ENCODE measurements at places on chromosomes 6 and 20.

- peak; percentile 88 for DNase-seq
These were observed at the start of gene PHF1 for GRCh38 chr6:33410711-33411631. Gene PHF1, plus strand, starts transcription at chr6:33411014. Its CDS starts 1,250 bp downstream, at chr6:33412264.

DNA sequence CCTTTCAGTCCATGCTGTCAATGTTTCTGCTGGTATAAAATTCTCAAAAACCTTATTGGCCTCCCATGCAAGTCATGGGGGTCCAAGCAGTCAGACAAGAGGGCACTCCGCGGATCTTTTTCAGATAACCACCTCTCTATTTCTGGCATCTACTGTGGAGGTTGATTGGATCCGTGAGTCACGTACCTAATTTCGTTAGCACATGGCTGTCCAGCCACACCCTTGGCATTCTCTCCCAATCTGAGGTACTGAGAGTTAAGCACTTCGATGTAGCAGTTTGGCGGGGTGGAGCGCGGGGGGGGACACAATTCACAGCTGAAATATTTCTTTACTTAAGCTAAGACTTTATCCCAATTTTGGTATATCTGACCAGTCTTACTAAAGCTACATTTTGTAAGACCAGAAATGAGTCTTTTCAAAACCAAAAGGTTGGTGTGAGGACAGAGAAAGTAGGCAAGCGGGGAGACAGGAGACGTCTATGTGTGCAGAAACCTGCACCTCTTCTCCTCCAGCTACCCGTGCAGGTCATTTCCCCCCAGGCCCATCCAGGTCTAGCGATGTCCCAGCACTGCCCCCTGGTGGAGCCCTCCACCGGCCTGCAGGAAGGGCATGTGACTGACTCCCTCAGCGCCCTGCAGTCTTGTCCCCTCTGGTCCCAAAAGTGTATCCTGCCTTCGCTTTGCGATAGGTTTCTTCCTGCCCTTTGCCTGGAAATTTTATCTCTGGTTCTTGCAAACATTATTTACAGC is 113.1 kb downstream of the ADAT2 start:
- no peak for DNase-seq

DNA sequence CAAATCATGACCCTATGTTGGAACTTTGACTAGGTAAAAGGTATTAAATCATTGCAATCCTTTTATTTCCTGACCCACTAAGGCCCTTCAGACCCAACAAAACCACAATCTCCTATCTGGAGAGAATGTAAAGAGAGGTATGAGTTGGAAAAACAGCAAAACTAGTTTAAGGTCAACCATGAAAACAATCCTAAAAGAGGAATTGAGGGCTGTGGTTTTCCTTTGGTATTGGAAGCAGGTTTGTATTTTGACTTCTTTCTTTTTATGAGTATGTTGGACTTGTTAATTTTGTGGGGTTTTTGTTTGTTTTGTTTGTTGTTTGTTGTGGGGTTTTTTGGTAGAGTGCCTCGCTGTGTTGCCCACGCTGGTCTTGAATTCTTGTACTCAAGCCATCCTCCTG is 4.7 kb upstream of the SEC63 start:
- DNase-seq: no peak

- DNase-seq: no peak
These were observed 28.6 kb upstream of the EZR start for GRCh38 chr6:158847786-158848185.

DNA sequence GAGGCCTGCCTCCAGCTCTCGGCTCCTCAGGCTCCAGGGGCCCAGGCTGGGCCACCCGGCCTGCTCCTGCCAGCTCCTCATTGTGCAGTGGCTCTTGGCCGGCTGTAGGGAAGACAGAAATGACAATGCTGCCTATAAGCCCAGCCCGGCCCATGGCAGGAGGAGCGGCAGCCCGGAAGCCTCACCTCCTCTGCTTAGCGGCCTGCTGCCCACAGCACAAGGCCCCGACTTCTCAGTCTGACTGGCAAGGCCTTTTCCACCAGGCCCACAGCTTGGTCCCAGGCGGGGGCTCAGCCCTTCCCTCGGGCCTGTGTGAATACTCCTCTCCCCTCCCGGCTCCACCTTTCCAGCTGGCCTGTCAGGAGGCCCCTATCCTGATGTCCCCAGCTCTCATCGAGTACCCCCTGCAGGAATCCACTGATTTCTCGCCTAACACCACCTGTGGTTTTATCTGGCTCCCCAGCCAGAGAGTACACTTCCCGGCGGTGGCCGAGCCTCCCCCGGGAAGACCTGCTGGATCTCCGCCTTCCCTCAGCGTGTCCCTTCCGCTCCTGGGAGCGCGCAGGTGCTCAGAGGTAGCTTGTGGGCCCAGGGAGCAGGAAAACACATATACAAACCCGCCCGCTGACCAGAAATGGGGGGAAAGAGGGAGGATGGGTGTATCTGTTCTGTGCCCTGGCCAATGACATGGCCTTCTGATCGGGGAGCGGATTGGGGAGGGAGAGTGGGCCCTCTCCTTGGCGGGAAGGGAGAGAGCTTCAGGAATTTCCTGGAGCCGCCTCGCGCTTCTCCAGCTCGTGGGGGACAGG is 963 bp downstream of the DDRGK1 start:
- peak; percentile 39 for DNase-seq

DNA sequence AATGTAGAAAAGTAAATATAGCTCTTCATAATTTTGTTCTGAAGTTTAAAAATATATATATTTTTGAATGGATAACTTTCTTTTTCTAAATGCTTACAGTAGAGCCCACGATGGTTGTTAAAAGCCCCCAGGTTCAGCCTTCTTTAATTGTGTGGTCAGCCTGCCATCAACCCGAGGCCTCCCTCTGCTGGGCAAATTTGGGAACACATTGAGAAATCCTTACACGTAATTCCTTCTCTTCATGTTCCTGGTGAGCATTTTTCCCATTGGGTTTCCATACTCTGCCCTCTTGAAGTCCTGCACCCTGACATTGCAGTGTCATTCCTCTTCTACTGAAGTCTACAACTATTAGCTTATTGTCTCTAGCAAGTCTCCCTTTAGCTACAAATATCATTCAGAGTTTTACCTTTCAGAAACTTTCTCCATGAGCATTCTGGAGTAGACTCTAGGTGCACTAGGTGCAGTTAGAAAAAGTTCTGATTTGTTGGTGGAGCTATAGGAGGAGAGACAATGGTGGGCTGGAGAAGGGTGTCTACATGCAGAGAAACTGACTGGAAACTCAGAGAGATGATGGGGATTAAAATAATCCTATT is 40.6 kb downstream of the TRIM38 start:
- DNase-seq: peak; percentile 67

- no peak for DNase-seq
These were observed 123.9 kb downstream of the CD83 start for GRCh38 chr6:14241255-14242070.

GRCh38 chr20:9974324-9974723 is 60.5 kb upstream of the ANKEF1 start:
- no peak for DNase-seq

- DNase-seq: no peak
These were observed 71.9 kb downstream of the MDGA1 start for GRCh38 chr6:37625591-37626374.

- no peak for DNase-seq
These were observed 138.7 kb upstream of the MYLIP start for GRCh38 chr6:15990179-15990578.
